ENCODE measurements at places on chromosomes 12 and 14.
A peak's percentile ranks its signal among the peaks of the same experiment; 100 is the strongest.

DNA sequence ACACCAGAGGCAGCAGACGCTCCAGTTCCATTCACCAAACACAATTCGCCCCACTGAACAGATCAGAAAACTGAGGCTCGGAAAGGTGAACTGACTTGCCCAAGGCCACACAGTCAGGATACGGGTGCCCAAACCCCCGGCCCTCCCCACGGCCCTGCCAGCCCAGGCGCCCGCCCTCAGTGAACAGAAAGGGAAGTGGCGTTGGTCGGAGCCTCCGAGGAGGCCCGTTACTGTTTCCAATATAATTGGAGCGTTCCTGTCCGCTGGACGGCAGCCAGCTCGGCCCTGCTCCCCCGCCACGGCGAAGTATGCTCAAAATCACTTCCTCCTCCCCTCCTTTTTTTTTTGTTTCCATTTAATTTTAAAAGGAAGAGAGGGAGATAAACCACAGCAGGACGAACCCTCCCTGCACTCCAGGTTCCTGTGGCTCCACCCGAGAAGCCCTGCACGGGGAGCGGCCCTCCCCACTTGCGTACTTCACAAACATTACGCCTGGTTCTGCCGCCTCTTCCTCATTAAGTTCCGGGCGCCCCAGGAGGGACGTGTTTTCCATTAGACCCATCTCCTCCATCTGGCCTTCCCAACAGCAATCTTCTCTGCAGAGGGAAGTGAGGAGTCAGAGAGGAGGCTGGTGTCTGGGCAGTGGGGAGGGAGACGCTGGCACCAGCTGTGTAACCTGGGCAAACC lies 61.1 kb downstream of the NCOR2 start:
- DNase-seq = no peak

GRCh38 chr12:95681210-95681765 lies 109.3 kb downstream of the NTN4 start:
- DNase-seq = no peak

DNA sequence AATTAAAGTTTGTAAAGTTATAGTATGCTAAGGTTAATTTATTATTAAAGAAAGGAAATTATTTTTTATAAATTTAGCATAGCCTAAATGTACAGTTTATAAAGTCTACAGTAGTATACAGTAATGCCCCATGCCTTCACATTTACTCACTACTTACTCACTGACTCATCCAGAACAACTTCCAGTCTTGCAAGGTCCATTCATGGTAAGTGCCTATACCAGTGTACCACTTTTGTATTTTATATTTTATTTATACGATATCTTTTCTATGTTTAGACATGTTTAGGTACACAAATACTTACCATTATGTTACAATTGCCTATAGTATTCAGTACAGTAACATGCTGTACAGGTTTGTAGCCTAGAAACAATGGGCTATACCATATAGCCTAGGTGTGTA lies 95.1 kb upstream of the GRIN2B start:
- DNase-seq = no peak

GRCh38 chr14:103456167-103456835 lies 66.3 kb downstream of the CKB start:
- no peak for DNase-seq

- no peak for DNase-seq
These were observed 148.4 kb upstream of the SYT10 start for GRCh38 chr12:33587784-33588712.

GRCh38 chr12:107322063-107322462 lies 228.7 kb upstream of the CRY1 start:
- DNase-seq = no peak

GRCh38 chr12:119669744-119670472 lies 2.0 kb downstream of the PRKAB1 start:
- DNase-seq = no peak

GRCh38 chr14:42517806-42518500 lies 911.3 kb downstream of the LRFN5 start:
- no peak for DNase-seq

GRCh38 chr14:68888883-68889282 lies 90.2 kb downstream of the ACTN1 start:
- DNase-seq = no peak

GRCh38 chr14:101350691-101351090 lies 210.6 kb upstream of the DIO3 start:
- DNase-seq = no peak

DNA sequence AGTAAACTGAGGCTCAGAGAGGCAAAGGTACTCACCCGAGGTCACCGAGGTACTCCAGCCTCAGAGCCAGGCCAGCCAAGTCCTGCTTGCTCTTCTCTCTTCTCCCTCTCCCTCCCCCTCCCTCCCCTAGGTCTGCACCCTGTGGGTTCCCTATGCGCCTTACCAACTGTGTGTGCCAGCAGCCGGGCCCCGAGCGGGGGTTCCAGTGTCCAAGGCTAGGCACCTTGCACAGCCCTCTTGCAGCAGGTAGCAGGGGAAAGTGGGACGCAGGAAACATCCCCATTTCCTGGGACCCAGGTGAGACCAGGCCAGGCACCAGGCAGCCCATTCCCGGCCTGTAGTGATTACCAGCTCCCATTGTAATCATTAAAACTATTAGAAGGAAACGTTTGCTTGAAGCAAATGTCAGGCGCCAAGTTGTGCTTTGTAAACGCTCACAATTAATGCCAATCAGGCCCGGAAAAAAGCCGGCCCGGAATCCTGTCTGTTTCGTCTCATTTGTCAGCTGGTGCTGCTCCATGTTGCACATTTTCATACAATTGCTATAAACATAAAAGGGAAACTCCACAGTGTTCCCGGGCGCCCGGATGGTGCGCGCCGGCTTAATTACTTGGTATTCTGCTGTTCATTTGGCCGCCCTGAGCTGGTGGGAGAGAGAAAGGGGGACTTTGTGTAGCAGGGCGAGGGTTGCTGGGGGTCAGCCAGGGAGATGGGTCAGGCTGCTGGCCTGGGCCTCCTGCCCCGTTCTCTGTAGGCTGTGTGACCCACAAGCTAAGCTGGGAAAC lies 11.9 kb downstream of the FAM222A start:
- no peak for DNase-seq

DNA sequence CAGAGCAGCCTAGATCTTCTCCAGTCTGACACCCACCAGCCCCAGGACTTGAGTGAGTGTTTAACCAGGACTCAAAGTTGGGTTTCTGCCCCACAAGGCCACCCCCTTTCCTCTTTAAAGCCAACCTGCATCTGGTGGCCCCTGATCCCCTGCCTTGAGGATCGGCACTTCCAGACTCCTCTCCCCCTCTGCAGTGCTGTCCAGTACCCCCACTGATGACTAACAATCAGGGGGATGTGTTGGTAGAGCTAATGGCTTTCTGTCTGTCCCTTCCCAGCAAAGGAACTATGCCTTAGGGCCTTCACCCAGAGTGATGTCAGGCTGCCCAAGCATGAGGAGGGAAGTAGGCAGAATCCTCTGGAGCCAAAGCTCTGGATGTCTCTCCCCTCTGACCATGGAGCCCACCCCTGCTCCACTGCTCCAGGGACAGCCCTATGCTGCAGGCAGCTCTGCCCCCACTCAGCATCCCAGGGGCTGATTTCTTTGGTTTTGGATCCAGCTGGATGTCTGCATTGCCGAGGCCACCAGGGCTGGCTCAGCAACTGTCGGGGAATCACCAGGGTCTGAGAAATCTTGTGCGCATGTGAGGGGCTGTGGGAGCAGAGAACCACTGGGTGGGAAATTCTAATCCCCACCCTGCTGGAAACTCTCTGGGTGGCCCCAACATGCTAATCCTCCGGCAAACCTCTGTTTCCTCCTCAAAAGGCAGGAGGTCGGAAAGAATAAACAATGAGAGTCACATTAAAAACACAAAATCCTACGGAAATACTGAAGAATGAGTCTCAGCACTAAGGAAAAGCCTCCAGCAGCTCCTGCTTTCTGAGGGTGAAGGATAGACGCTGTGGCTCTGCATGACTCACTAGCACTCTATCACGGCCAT lies 42.9 kb downstream of the DAD1 start:
- DNase-seq = peak; percentile 50

- DNase-seq = no peak
These were observed 14.0 kb downstream of the NFATC4 start for GRCh38 chr14:24382064-24382371.

DNA sequence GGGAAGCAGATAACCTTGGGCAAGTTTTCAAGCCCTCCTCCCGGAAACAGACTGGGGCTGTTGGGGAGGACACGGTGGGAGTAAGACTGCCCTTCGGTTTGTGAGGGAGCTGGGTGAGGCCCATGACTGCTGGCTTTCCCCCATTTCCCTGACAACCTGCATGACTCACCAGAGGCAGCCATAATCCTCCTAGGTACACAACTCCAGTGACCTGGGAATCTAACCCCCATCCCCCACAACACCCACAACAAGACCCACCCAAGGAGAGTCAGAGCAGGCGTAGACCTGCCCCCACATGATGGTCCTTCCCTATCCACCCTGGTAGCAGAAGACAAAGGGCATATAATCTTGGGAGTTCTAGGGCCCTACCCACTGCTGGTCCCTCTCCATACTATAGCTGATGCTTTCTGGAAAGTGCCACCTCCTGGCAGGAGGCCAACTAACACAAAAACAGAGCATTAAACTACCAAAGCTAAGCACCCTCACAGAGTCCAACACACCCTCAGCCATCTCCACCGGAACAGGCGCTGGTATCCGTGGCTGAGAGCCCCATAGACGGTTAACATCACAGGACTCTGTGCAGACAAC lies 14.8 kb downstream of the DDX24 start:
- no peak for DNase-seq

GRCh38 chr14:90810806-90811205 lies 5.4 kb downstream of the TTC7B start:
- DNase-seq = no peak

DNA sequence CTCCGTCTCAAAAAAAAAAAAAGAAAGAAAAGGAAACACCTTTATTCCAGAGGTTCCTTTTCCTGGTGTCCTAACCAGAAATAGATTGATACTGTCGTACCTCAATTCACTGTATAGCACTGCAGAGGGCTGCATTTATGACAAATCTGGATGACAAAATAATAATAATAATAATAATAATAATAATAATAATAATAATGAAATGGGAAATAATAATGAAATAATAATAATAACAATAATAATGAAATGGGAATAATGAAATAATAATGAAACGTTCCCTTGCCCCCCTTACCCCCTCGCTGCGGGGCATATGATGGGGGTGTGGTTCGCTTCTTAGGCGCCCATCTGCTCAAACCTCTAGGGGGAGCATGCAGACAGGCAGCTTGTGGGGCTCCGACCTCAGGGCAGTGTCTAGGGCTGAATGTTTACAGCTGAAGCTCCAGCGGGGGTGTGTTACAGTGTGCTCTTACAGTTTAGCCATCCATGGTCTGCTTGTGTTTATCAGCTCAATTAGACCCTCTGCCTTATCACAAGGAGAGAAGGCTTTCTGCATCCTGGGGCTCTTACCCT lies 1088.3 kb upstream of the SEL1L start:
- no peak for DNase-seq

Data from stimulated activated CD4-positive, alpha-beta T cell treated with anti-CD3 and anti-CD28 coated beads, Interleukin-4, amount 100 ng/mL, for 4 hours (primary cell).